Activated naive CD4-positive, alpha-beta T cell treated with anti-CD3 and anti-CD28 coated beads for 36 hours (primary cell): ENCODE measurements at places on chromosomes 11 and 22. TPM values are rescaled to one million over a fixed set of nuclear protein-coding genes. Genes with fewer than 3 reads are reported as not detected.

DNA sequence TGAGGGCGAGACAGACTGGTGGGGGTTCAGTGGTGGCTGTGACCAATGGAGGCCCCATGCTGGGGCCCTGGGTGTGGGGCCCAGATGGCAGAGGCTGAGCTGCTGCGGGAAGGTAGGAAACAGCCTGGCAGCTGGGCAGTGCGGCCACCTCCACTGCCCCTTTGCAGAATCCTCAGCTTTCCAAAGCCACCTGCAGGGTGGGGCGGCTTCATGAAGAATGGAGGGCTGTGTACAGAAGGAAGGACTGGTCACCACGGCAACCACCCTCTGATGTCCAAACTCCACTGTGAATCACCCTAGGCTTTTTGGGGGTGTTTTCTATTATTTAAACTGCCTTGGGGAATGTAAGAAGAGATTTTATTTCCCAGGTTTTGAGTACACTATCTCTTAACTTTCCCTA lies 166.3 kb upstream of the NAV2 start:
- DNase-seq, result no peak

DNA sequence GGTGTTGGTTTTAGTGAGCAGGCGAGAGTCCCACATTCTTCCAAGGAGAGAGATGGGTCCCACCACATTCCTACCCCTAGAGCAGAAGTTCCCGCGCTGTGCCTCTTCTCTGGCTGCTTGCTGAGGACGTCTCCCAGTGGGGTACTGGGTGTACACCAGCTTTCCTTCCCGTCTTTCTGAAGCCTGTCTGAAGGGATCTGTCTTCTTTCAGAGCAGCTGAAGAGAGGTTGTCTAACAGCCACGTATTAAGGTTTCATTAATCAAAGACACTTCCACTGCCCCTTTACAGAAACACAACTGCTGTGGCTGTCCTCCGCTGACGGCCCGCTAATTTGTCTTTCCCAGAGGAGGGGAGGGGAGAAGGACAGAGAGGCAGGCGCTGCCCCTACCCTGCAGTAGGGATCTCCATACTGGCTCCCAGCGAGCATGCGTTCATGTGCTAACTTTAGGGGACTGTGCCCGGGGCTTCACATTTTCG lies 56.0 kb downstream of the ZBTB16 start:
- no peak for DNase-seq

DNA sequence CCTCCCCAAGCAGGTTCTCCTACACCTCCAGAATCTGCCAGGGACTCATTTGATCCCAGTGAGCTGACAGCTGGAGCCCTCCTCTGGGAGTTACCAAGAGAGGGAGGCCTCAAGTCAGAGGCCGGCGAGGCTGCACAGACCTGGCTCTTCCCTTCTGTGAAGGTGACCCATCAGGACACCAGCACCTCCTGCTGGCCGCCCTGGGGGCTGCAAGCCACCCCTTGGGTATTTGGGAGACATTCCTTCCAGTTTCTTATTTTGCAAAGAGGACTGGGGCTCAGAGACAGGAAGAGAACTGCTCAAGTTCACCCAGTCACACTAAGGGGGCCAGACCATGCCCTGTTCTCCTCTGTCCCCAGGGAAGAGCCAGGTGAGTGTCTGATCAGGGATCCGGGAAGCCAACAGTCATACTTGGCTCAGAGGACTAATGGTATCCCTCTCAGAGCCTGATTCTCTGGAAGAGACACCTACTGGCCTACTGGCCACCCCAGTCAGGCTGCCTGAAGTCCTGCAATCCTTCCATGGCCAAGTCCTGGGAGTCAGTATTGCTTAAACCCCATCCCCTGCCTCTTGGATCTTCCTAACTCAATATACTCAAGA lies 40.5 kb upstream of the RIC3 start:
- peak; percentile 37 for DNase-seq

DNA sequence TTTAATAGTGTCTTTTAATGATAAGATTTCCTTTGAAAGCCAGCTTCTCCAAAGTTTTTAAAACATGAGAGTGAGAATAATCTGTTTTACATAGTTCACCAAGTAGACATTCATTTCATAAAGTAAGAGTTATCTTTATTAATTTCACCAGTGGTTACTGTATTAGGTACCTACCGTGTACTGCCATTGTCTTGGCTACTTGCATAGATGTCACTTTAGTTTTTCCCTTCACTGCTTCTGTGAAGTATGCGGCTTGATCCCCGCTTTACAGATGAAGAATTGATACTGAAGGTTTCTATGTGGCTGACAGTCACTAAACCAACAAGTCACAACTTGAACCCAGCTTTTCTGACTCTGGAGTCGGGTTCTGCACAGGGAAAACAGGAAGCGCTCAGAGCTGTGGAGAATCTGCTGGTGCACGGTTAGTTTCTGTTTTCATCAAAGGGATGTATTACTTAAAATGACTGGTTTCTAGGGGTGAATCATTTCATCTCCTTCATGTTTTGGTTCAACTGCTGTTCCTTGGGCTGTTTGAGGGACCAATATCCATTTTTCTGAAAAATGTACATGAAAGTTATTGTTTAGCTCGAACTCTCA lies 39.3 kb upstream of the MYO18B start:
- DNase-seq, result peak; percentile 61

- DNase-seq, result no peak
Observed at GRCh38 chr22:32319861-32320406, 37.7 kb upstream of the RFPL3 start.

GRCh38 chr11:44290208-44290607 lies 19.7 kb downstream of the ALX4 start:
- DNase-seq, result no peak

DNA sequence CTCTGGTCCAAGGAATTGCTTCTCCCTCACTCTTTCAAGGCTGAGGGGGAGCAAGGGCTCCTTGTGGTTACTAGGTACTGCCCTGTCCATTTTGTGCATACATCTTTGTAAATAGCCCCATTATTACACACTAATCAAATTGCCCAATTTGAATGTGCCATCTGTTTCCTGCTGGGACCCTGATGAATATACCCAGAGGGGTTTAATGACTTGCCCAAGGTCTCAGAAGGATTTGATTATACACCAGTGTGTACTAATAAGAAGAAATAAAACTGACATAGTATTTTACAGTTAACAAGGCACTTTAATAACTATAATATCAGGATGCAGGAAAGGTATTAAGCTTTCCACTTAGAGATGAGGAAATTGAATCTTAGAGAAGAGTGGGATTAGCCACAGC lies 64.6 kb upstream of the PTPRJ start:
- DNase-seq, result no peak

DNA sequence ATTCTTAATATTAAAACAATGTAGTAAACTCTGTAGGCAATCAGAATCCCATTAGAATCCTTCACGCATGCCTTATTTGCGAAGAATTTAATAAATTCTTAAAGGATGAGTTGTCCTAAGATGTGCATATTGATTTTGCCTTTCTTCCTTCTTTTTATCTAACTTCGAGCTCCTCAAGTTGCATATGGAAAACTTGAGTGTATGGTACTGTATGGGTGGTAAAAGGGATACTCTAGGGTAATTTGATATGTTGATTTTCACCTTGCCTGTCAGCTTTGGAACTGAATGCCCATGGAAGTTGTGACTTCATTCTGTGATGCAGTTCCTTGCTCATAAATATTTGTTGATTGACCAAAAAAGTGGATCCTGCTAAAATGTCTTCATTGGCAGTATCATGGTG lies 193.8 kb downstream of the DDX10 start:
- DNase-seq, result no peak

DNA sequence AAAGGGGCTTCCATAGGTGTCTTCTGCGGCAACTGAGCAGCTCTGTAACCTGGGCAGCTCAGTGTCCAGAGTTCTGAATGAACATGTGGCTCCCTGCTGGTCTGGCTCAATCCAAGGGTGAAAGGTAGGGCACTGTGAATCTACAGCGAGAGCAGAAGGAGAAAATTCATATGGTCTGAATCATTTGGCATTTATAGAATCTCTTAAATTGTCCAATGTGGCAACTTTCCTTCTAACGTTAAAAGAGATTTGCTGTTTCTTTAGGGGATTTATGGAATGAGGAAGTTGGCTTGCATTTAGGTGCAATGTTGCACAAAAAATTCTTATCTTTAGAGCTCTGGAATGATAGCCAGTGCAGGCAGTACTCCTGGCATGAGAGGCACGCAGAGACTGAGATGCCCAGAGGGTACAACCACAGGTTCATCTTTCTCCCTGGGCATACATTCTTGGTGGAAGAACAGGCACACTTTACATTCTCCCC lies 17.0 kb downstream of the ATXN10 start:
- DNase-seq, result no peak

DNA sequence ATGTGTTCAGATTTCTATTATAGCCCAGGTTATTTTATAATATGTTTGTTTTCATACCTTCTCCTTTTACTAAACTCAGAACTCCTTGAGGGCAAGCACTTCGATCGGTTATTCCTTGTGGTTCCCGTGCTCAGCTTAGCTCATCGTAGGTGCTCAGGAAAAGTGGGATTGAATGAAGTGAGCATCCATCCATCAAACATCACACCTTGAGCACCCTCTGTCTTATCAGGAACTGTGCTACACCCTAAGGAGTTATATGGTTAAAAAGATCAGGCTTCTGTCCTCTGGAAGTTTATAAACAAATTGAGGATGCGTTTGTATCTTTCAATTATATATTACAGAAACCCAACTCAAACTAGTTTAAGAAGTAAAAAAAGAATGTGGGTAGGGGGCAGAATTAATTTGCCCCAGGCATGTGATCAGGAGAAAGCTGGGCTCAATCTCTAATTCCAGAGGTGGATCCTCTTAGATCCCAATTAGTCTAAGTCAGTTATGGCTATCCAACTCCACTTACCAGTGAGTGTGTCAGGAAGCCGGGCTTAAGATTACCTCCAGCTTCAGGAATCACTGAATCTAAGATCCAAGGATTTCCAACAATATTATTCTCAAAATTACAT lies 59.9 kb upstream of the RRAS2 start:
- peak; percentile 17 for DNase-seq

GRCh38 chr22:45475063-45475747 lies 27.5 kb upstream of the FBLN1 start:
- no peak for DNase-seq

- no peak for DNase-seq
Observed at GRCh38 chr11:88250566-88251242, 75.5 kb upstream of the RAB38 start.

- DNase-seq, result peak; percentile 71
Observed at GRCh38 chr22:39097098-39098020, at the start of gene APOBEC3H. Gene APOBEC3H, plus strand, starts transcription at chr22:39097244. Its CDS starts 3,035 bp downstream, at chr22:39100279.

DNA sequence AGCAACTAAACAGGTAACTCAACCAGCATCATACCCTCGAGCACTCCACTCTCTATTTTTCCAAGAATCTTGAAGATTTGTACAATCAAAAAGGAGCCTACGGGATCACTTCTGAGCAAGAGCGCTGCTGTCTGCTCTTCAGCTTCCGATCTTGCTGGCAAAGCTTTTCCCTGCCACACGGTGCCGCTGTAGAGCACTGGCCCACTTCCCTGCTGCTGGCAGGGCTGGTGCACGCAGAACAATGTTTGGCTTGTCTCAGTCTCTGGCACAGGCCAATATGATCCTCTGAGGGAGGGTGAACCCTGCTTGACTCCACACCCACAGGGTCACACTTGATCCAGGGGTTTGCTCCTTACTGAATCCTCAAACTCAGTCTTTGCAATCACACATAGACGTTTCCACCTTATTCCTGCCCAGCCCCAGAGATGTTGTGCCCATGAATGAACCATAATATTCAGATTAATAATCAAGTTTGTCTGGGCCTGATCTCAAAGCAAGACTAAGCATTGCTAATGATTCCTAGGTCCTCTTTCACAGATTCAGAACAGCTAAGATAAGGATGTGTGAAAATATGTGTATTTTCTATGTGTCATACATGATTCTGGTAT lies 536.6 kb downstream of the SOX6 start:
- peak; percentile 46 for DNase-seq

GRCh38 chr11:65415499-65416340 lies 6.9 kb upstream of the NEAT1 start:
- DNase-seq, result no peak

GRCh38 chr11:120342678-120343077 lies 6.5 kb downstream of the ARHGEF12 start:
- no peak for DNase-seq

DNA sequence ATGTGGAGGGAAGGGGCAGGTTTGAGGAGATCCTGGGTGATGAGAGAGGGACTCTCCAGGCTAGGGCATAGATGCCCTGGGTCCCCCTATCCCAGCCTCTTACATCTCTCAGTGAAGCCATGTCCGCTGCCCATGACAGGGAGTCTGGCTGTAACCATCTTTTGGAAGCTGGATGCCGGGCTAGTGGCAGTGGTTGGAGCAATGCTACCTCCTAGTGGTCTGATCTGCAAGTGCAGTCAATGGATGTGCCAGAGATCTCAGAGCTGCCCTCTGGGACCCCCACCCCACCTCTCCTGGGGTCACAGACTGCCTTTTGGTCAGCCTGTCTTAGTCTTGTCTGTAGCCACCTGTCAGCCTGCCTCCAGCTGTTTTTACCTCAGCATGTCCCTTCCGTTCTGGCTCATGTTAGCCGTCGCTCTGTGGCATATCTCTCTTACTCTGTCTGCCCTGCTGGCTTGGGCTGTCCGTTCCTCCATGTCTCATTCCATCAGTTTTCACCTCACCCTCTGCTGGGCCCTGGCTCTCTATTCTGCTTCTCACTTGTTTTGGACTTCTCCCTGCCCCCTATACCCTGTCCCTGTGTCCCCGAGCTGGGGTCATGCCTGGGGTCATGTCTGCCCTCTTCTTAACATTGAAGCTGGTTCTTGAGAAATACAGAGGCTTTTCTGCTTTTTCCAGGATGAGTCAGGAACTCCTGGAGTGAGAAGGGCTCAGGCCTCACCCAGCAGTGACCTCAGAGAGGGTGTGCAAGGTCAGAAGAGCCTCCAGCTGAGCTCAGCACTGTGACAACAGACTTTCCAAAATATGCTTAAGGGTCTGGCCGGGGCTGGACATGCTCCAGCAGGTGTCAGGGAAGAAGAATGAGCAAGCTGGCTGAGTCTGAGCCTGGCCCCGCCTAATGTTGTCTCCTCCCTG lies 52.0 kb upstream of the THY1 start:
- peak; percentile 79 for DNase-seq

DNA sequence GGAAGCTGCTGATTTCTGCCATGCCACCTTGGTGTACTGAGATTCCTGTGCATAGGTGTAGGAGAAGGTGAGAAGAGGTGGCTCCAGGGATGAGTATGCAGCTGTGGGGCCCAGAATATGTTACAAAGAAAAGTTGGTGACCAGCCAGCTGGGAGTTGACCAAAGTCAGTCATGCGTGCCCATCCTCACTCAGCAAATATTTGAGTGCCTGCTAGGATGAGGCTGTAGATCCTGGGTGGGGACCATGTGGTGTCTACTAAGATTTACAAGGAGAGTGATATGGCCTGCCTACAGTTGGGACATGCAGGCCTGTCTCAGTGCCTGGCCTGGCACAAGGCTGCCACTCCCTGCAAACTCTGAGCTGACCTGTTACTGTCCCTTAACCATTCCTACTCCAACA lies 19.4 kb downstream of the RNF185 start:
- no peak for DNase-seq

Gene VWA5A
- 11.4 TPM for total RNA-seq

Gene OLFML1
- not detected for total RNA-seq

Gene FDXACB1
- total RNA-seq, result 3.4 TPM

Gene CCDC87
- 0.07 TPM for total RNA-seq

Gene ANKK1
- 0.07 TPM for total RNA-seq

Gene FJX1
- 0.77 TPM for total RNA-seq

Gene KCNJ1
- not detected for total RNA-seq

Gene MS4A7
- not detected for total RNA-seq

Gene OR56A1
- not detected for total RNA-seq

Gene XKR3
- not detected for total RNA-seq
